ENCODE measurements at places on chromosomes 12 and 14.

- DNase-seq: no peak
Observed at GRCh38 chr14:92014040-92014439, 25.8 kb downstream of the TRIP11 start.

- DNase-seq: no peak
Observed at GRCh38 chr14:105476097-105476830, 1.6 kb downstream of the CRIP2 start.

DNA sequence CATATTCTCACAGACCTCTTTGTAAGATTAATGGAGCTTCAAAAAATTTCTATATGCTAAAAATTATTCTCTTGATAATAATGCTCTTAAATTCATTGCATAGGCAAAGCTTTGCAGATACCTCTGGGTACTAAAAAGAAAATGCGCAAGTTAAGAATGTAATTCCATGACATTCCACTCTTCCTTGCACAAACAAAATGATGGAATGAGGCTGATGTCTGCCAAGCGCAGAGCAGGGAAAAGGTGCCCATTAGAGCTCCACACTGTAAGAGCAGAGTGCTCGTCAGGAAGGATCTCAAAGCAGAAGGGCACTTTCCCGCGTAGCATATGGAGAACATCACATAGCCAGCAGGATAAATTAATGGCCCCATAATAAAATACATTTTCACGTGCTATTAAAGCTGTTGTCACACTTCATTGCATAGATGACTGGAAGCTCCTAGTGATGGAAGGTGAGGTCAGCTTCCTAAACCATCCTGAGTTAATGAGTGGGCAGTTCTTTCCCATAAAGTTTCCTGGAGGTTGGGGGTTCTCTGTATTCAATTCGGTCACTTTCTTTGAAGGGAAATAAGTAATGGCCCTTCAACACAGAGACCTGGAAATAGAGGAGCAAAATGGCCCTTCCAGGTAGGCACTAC, 1058.9 kb downstream of the GALC start:
- DNase-seq: no peak

- DNase-seq: no peak
Observed at GRCh38 chr14:33631441-33631840, 319.4 kb downstream of the EGLN3 start.

GRCh38 chr12:111444314-111444924, 38.7 kb downstream of the SH2B3 start:
- DNase-seq: no peak

- DNase-seq: no peak
Observed at GRCh38 chr12:49086116-49086515, 8.5 kb downstream of the DHH start.

DNA sequence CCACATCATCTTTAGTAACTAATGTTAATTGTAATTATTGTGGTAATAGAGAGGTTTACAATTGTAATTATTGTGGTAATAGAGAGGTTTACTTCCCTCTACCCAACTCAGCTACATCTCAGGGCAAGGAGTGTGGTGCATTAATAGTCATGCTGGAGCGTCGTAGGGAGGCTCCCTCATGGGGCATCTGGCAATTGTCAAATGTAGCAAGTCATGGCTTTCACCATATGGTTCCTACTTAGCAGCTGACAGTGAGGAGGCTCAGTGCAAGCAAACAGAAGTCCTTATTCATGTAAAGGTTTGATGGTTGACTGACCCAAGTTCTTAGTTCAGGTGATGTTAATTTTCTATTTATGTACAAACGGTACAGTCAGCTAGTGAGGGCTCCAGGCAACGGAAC, 1012.0 kb downstream of the FLRT2 start:
- no peak for DNase-seq

GRCh38 chr12:55789171-55789570, 28.4 kb downstream of the SARNP start:
- no peak for DNase-seq

DNA sequence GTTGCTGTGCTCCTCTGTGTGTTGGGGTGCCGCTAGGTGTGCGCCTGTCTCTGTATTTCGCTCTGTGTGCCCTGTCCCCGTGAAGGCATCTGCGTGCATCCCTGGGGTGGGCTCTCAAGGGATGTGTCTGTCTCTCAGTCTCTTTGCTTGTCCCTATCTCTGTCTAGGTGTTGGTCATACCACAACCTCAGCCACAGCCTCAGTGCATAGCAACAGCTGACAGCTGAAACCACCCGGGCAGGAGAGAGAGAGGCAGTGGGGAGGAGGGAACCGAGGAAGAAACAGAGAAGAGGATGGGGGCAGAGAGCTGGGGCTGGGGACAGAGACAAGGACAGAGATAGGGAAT, 953 bp upstream of the NXPH4 start:
- DNase-seq: peak; percentile 37

- DNase-seq: peak; percentile 48
Observed at GRCh38 chr12:1811281-1811947, 9.0 kb upstream of the LRTM2 start.

GRCh38 chr14:102625564-102626296, 33.3 kb downstream of the RCOR1 start:
- DNase-seq: no peak

GRCh38 chr12:27673101-27673718, 23.0 kb upstream of the REP15 start:
- DNase-seq: no peak

DNA sequence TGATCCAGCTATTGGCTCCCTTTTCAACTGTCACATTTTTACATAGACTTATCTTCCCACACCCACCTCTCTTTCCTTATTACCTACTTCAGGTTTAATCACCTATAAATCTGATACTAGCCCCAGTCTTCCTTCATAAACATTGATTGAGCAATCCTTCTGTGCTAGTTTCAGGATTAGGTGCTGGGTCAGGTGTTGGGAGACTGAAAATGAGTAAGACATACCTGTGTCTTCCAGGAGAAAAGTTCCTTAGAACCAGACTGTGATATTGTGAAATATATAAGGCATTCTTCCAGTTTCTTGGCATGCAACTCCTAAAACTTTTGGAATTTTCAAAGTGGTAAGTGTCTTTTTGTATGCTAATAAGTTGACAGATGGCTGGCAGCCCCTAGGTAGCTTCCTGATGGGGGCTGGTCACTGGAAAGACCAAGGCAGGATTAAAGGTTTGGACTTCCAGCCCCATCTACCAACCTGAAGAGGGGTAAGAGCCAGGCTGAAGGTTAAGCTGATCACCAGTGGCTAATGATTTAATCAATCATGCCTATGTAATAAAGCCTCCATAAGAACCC, 4.6 kb downstream of the ANO6 start:
- DNase-seq: no peak

- DNase-seq: no peak
Observed at GRCh38 chr12:12446786-12447185, 89.9 kb downstream of the BORCS5 start.

- DNase-seq: no peak
Observed at GRCh38 chr12:52636592-52637258, 15.3 kb downstream of the KRT2 start.

DNA sequence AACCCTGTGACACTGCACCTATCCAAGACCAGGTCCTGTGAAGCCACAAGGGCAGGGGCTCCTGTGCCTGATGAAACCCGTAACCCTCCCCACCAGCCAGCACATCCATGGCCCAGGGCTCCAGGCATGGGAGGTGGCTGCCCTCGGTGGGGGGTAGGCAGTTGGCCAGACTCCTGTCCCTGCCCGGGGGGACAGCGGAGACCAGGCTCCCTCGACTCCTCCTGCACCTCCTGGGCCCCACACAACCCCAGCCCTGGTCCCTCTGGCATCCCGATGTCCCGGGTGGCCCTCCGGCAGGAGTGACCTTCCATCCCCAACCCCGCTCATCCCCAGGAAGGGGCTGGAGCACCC, 11.4 kb downstream of the AKT1 start:
- no peak for DNase-seq

- no peak for DNase-seq
Observed at GRCh38 chr12:48000878-48001504, 3.3 kb downstream of the COL2A1 start.

- no peak for DNase-seq
Observed at GRCh38 chr12:3496957-3497356, 6.0 kb downstream of the PRMT8 start.

DNA sequence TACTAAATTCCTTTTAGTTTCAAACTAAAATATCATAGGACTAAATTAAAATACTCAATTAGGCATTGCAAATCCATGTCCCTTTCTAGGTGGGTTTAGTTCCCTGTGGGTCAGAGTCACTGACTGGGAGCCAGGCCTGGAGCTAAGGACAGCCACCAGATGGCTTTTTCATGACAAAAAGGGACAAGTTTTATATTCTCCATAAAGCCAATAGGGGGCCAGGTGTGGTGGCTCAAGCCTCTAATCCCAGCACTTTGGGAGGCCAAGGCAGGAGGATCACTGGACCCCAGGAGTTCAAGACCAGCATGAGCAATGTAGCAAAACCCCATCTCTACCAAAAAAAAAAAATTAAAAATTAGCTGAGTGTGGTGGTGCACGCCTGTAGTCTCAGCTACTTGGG, 35.4 kb upstream of the EIF5 start:
- DNase-seq: no peak

GRCh38 chr12:82635263-82635662, 51.4 kb upstream of the TMTC2 start:
- DNase-seq: no peak

- DNase-seq: peak; percentile 44
Observed at GRCh38 chr14:105484069-105484996, 2.4 kb upstream of the CRIP1 start.

- no peak for DNase-seq
Observed at GRCh38 chr14:74368441-74368840, 20.2 kb downstream of the VRTN start.

DNA sequence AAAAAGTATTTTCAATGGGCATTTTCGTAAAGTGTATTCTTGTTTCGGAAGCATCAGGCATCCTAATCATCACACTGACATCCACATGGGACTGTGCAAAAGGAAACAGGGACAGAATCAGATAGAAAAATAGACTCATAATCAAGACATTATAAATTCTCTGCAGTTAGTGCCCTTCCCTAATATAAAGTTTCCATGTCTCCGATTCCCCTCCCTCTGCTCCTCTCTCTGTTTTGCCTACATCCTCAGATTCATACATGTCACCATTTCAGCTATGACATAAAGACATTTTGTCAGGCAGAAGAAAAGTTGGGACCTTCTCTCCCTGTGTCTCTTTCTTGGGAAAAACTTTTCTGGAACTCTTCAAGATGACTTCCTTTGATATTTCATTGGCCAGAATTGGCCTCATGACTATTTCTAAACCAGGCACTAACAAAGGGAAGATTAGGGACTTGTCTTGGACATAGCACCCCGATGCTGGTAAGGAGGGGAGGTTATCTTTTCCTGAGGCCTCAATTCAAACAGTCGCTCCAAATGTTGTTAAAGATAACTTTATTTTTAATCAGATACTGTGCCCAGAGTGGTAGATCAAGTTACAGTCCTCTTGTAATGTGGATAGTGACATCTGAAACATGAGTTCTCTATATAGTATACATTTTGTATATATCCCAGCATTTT, 212.1 kb upstream of the BTG1 start:
- no peak for DNase-seq

DNA sequence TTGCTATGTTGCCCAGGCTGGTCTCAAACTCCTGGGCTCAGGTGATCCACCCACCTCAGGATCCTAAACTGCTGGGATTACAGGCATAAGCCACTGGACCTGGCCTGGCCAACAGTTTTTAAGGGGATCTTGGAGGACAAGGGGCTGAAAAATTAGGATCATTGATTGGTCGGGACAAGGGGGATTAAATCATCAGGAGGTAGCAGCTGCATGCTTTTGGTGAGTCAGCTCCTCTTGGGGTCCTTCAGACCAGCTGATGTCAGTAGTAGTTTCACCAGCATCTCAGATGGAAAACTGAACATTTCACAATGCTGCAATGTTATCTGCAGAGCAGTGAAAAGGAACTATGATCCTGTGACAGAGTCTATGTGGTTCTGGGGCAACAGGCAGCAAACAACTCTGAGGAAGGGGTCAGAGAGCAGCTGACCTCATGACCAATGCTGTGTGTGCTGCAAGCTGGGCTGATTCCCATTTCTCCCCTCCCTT, 6.3 kb downstream of the LRRC74A start:
- no peak for DNase-seq

GRCh38 chr12:97681612-97682504, 219.3 kb downstream of the RMST start:
- no peak for DNase-seq

- DNase-seq: no peak
Observed at GRCh38 chr12:124744659-124745464, 118.8 kb downstream of the SCARB1 start.

DNA sequence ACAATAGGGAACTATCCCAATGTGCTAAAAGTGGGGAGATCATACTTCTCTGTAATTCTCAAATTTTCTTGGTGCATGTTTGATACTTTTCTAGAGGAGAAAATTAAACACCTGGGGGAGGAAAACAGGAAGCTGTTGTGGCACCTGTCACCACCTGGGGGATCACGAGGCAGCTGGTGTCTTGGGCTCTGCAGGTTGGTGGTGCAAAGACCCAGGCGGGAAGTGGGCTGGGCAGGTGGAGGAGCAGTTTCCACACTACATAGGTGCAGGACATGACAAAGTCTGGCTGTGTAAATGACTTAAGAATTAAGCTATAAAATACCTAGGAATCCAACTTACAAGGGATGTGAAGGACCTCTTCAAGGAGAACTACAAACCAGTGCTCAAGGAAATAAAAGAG, 23.2 kb downstream of the PEX5 start:
- no peak for DNase-seq

- DNase-seq: peak; percentile 6
Observed at GRCh38 chr12:4288296-4289131, 15.0 kb downstream of the CCND2 start.
